Stimulated activated CD8-positive, alpha-beta memory T cell treated with anti-CD3 and anti-CD28 coated beads, Interleukin-4, amount 100 ng/mL, for 4 hours (primary cell): ENCODE measurements at places on chromosomes 3 and 15.

DNA sequence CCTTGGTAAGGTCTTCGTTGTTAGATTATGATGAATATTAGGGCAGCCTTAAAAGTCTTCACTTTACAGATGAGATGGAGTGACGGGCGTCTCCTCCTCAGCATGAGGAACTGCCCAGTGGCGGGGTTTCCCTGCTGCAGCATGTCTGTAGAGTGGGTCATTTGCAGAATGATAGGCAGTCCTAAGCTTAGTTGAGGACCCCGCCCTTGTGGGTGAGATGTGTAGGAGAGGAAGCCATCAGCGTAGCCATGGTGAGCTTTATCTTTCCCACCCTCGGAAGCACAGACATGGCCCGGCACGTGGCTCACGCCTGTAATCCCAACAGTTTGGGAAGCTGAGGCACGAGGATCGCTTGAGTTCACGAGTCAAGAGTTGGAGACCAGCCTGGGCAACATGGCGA, 877 bp downstream of the NIT2 start:
- DNase-seq: no peak

- no peak for DNase-seq
Measured at GRCh38 chr15:55796321-55796965, 53.5 kb upstream of the PRTG start.

- no peak for DNase-seq
Measured at GRCh38 chr3:25156626-25157025, 271.4 kb upstream of the RARB start.

GRCh38 chr3:177811112-177811511, 613.8 kb upstream of the TBL1XR1 start:
- no peak for DNase-seq

DNA sequence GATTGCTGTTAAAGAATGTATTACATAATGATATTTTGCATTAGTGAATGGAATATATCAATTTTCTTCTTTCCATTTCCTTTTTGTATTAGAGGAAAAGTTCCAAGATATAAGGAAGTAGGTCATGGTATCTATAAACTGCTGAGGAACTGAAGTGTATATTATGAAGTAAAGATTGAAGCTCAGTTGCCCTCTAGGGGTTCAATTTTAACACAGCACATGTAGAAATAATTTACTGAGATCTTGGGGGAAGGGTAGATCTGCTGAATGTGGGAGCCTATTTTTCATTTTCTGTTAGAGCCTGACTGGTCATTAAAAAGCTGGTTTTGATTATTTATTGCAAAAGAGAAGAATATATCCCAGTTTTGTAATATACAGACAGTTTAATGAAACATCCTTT, 45.2 kb downstream of the CMC1 start:
- no peak for DNase-seq

GRCh38 chr3:155960060-155960459, 89.6 kb downstream of the GMPS start:
- no peak for DNase-seq

- DNase-seq: no peak
Measured at GRCh38 chr15:40955930-40956540, 2.8 kb downstream of the CHAC1 start.

- no peak for DNase-seq
Measured at GRCh38 chr3:173891272-173892100, 493.9 kb downstream of the NLGN1 start.

GRCh38 chr15:88986949-88987590, 73.9 kb upstream of the MFGE8 start:
- DNase-seq: no peak

- DNase-seq: no peak
Measured at GRCh38 chr3:71153713-71154112, 429.8 kb downstream of the FOXP1 start.

- no peak for DNase-seq
Measured at GRCh38 chr15:66773129-66773873, 71.3 kb downstream of the SMAD6 start.

GRCh38 chr3:9861626-9862130, 17.9 kb upstream of the RPUSD3 start:
- DNase-seq: no peak

GRCh38 chr15:49327927-49328326, 95.1 kb upstream of the FGF7 start:
- DNase-seq: no peak
